ENCODE measurements at places on chromosomes 12 and 14.
A peak's percentile ranks its signal among the peaks of the same experiment; 100 is the strongest.

DNA sequence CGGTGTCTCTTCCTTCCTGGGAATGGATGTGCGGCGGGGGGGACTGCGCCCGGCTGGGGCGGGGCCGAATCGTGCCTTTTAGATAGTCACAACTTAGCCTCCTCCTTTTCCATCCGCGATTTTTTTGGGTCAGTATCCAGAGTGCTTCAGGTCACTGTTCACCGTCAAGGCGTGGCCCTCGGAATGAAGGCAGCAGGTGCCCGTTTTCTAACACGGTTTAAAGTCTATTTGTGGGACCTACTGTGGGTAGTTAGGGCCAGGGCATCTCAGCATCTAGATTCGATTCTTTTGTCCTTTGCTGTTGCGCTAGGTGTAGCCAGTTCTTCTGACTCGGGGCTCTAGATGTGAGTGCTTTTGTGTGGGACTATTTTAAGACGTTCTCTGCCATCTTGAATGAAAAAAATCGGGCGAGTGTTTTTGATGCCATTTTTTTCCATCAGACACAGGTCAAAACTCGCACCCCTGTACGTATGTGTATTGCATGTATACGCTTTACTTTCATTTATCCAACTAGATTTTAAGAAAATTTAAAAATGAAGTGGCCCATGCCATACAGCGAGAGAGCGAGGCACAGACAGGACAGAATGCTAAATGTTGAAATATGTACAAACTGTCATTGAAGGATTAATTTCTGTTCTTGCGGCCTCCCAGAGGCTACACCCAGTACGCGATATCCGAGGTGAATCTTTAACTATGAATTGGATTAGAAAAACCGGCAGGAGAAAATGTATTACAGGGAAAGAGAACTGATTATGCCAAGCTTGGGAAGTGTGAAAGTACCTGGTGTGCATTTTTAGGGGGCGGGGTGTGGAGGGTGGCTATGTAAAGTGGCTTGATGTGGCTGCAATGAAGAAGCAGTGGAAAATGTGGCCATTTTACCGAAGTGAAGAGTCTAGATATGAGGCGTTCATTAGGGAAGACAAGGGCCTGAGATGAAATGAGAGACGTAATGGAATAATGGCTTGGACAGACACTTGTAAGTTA is 835 bp downstream of the VEZT start:
- DNase-seq = peak; percentile 49

DNA sequence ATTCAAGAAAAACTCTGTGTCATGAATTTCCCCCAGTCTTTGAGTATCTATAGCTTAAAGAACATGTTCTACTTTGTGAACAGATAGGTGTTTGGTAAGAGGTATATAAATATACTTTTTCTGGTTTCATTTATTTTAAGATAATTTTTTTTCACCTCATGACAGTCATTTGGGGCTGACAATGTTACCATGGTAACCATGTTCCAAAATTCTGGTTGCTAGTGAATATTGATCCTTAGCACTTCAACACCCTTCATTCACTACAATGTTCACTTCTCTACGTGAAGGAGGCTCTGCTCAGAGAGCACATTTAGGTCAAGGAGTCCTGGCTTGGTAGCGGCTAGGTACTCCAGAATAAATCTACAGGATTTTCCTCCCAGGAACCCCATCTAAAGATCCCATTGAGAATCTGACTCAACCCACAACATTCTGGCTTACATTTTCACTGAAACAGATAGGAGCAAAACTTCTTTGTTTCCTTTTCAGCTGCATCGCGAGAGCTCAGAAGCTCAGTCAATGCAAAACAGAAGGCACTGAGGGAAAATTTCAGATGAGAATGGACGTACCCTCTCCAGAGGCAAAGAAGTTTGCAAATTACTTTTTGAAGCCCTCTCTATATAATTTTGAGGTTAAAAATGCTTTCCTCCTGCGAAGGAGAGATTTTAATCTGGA is 93.6 kb downstream of the ARF6 start:
- DNase-seq = no peak

DNA sequence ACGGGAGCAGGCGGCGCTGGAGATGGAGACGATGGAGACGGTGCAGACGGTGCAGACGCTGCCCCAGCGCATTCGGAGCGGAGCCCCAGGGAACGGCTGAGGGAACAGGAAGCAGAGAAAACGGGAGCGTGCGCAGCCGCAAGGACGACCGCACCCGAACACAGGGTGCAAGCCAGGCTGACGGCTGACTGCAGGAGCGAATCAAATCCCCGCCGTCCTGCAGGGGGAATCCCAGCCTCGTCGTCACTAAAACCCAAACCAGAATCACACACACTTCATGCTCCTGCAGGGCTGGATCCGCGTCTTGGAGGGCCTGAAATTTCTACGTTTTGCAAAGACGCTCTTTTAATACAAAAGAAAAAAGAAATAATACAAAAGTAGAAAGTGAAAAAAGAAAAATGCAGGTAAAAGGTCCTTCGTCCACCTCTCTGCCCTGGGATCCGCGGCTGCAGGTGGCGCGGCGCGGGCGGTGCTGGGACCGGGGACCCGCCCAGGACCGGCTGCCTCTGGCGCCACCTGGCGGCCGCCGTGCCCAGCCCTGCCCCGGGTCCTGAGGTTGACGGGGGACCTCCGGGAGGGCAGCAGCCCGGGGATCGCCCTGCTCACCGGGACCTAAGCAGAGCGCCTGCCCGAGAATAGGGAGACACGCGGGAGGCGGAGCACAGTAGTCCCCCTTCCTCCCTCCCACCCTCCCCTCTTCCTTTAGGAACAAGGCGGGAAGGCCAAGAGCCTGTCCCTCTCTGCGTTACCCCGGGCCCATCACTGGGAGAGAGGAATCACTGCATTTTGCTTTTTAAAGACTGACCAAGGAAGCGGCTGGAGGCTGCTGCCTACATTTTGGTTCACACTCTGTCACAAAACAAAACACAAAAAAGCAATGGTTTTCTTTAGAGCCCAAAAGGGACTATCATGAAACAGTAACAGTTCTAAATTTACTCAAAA is 20.1 kb downstream of the STX2 start:
- peak; percentile 67 for DNase-seq

- no peak for DNase-seq
Measured at GRCh38 chr12:130655881-130656280, 60.2 kb downstream of the RIMBP2 start.
